Left hindlimb (tissue), 1 donor: ENCODE measurements at places on chromosomes 7 and 10.

GRCh38 chr7:152583006-152583405, 92.9 kb downstream of the XRCC2 start:
- DNase-seq, result no peak

GRCh38 chr10:15567952-15568351, 151.8 kb downstream of the ITGA8 start:
- DNase-seq, result no peak

GRCh38 chr10:61354401-61354975, 98.7 kb downstream of the TMEM26 start:
- no peak for DNase-seq

DNA sequence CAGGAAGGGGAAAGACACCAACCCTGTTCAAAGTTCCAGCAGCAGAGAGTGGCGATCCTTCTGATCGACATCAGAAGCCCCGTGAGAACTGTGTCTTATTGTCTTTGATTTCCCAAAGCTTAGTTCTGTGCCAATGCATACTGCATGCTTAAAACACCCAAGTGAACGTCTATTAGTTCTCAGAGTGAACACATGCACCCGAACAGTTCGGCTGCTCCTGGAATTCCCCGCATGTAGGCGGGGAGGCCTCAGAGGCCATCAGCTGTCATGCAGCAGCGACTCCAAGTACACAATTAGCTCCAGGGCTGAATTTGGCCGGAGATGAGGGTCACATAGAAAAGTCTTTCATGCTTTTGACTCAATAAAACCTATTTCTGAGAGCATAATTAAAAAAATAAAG, 276.9 kb downstream of the ZMYND11 start:
- DNase-seq, result no peak

DNA sequence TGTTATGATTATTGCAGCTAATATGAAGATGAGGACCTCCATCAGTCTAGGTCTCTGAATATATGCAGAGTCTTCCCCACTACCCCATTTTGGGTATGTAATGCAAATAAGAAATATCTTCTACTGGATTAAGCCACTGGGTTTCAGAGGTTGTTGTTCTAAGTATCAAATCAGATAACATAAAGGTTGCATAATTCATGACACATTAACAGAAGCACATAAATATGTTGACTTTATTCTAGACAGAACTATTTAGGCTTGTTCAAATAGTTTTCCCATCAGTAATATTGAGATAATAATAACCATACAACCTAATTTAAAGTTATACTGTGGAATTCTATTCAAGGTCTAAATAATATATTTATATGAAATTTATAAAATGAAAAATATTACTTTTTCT, 157.1 kb downstream of the ETV1 start:
- DNase-seq, result no peak

- DNase-seq, result no peak
These were observed 25.2 kb upstream of the FIGNL1 start for GRCh38 chr7:50475340-50475739.

DNA sequence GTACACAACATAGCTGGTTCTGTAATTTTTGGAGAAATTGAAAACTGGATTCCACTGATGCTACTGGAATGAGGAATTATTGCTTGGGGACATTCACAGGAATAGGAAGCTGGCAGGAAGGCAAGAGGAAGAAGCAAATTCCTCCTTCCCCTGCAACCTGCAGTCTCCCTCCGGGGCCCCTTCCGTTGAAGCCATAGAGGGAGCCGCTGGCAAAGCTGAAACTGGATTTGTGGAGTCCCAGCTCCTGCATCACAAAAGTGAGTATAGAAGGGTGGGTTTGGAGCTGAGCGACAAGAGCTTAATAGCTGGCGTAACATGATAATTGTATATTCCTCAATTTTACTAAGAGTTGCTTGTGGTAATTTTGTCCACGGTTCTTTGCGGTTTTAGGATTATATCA, 190.8 kb downstream of the ADRA2A start:
- no peak for DNase-seq

DNA sequence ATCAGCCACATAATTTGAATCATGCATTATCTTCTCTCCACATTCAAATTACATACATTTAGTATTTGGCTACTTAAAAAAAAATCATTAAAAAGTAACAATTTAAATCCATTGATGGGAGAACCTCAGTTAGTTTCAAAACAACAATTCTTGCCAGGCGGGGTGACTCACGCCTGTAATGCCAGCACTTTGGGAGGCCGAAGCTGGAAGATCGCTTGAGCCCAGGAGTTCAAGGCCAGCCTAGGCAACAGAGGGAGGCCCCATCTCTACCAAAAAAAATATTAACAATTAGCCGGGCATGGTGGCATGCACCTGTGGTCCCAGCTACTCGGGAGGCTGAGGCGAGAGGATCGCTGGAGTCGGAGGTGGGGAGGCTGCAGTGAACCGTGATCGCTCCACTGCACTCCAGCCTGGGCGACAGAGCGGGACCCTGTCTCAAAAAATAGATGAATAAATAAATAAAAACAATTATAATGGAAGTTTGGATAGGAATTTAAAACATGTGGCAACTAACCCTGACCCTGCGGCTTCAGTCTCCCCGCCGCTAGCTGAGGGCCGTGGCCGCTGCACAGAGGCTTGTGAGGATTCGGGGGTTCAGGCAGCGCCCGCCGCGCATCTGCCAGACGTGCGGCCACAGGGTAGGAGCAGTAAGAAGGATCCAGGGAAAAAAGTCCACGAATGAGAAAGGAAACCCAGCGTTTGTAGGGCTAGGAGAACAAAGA, 1.1 kb upstream of the CSGALNACT2 start:
- no peak for DNase-seq

DNA sequence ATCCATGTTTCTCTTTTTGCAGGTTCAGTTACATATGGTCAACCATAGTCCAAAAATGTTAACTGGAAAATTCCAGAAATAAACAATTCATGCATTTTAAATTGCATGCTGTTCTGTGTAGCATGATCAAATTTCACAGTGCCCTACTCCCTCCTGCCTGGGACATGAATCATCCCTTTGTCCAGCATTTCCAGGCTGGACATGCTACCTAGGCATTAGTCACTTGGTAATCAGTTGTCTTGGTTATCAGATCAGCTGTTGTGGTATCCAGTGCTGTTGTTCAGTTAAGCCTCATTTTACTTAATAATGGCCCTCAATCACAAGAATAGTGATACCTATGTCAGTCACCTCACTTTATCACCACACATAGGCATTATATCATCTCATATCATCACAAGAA, 7.3 kb upstream of the PNLIP start:
- DNase-seq, result no peak

- DNase-seq, result no peak
These were observed 147.1 kb downstream of the WDR11 start for GRCh38 chr10:120998251-120998650.

DNA sequence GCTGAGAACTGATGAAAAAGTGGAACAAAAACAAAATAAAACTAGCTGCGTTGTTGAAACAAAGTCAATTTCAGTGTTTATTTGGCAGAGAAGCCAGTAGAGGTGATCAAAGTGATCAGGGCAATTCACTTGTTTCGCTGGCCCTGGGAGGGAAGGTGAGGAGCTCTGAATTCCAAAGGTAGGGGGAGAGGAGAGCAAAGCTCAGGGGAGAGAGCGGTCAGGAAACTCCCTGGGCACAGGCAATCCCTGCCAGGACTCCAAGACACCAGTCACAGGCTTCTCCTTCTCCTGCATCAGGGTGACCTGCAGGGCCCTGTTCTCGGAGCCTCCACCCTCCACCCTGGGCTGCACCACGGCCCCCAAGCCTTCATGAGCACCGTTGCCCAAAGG, 6.8 kb upstream of the KIAA1217 start:
- no peak for DNase-seq

DNA sequence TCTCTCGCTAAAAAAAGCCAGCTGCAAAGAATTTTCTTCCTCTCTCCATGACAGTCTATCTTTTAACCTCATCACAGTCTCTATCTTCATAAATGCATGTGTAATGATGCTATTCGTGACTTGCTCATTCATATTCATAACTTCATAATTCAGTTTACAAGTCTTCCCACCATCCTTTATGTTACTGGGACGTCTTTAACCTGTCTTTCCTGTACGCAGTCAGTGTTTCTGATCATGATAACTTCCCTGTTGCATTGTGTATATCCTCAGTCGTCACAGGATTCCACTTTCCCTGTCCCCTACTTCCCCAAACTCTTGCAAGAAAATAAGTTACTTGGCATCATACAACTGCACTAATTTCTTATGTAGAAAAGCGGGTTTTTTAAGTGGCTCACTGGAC, 165.6 kb upstream of the ASAH2 start:
- DNase-seq, result no peak

DNA sequence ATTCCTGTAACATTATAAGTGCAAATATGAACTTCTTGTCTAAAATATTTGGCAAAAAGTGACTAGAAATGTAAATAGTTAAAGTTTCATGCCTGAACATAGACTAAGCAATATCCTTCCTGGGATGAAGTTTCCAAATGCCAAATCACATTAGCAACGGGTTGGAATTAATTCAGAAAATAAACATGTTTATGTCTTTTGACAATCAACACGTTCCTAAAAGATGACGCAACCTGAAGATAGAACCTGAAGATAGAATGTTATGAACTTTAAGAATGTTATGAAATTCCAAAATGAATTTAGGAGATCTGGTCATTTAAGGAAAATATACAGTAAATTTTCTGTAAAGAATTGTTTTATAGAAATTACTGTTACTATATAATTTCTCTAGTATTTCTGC, 9.2 kb downstream of the LAMB4 start:
- no peak for DNase-seq

DNA sequence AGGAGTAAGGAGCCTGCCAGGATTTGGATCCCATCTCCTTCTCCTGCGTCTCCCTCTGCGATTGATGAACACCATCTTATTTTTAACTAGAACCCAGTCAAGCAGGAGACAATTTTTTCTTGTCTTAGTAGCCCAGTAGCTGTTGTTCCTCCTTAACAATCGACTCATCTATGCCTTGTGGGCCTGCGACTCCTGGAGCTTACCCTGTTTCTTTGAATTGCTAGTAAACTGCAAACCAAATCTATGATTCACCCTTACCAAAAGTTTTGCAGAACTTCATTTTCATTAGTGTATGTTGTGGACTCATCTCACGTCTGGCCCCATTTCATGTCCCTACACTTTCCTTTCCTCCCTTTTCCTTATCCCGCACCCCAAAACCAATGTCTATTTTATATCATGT, 37.7 kb downstream of the TRIL start:
- DNase-seq, result no peak

- no peak for DNase-seq
These were observed 26.8 kb upstream of the C10orf53 start for GRCh38 chr10:49652421-49653272.

GRCh38 chr10:59384761-59385160, 22.4 kb upstream of the FAM13C start:
- DNase-seq, result no peak

GRCh38 chr7:153934629-153935028, 117.6 kb upstream of the DPP6 start:
- DNase-seq, result no peak

DNA sequence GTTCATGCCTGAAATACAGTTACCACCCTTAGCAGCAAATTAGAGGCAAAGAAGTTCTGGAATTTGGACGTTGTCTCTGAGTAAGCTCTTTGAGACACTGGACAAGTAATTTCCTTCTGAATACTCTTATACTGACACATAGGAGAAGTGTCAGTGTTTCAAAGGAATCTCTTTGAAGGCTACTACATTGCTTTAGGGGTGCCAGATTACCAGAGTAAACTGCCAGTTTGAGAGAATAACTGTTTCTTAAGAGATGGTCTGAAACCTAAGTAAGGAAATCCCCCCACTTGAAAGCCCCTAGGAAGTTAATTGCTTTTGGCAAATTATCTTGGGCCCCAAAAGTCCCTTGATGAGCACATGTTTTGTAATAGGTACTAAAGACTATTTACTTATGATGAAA, 3.4 kb downstream of the FAS start:
- DNase-seq, result no peak

DNA sequence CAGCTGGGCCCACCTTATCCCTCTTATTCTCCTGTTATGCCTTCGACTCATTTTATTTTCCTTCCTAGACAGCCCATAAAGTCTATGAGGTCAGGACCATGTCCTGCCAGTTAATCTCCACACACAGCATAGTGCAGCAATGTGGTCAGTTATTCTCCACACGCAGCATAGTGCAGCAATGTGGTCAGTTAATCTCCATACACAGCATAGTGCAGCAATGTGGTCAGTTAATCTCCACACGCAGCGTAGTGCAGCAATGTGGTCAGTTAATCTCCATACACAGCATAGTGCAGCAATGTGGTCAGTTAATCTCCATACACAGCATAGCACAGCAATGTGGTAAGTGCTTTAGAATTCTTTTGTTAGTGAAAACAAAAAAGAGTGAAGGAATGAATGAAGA, 77.8 kb downstream of the TEX36 start:
- DNase-seq, result no peak

- peak; percentile 76 for DNase-seq
These were observed 47.6 kb upstream of the ITGB1 start for GRCh38 chr10:33005322-33006301.

DNA sequence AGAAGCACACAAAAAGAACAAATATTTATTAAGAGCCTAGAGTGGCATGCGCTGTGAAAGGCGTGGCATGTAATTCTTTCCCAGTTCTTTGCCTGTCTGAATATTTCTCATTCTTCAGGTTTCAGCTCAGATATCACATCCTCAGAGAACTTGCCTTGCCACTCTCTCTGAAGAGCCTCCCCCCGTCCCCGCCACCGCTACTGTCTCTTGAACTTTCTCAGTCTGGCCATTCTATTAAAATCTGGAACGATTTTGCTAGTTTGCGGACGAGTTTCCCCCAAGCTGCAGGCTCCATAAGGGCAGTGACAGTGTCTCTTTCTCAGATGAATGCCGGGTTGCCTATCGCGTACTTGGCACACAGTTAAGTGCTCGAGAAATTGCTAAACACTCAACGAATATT, 787 bp upstream of the PLEKHA1 start:
- peak; percentile 41 for DNase-seq

GRCh38 chr10:3568392-3568791, 216.6 kb downstream of the KLF6 start:
- no peak for DNase-seq

DNA sequence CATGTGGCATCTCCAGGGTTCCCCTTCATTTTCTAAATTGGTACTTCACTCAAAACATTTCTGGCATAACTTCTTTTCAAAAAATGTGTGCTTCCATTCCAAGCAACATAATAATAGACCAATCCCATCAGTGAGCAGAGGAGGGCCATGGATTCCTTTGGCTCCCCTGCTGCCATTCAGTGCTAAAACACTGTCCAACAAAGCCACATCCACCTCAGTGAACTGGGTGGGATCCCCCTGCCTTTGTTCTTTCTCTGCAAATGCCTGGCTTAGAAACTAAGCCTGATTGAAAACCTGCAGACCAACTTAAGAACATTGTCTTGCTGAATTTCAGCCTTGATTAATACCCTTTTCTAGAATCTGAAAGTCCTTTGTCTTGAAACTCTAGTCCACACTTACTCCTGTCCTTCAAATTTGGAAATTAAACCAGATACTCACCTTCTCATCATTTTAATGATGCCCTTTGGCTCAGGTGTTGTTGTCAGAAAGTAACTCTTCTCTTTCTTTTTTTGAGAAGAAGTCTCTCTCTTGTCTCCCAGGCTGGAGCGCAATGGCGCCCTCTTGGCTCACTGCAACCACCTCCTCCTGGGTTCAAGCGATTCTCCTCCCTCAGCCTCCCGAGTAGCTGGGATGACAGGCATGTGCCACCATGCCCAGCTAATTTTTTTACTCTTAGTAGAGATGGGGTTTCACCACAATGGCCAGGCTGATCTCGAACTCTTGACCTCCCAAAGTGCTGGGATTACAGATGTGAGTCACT, 132.3 kb downstream of the PLXNA4 start:
- no peak for DNase-seq

GRCh38 chr10:86647773-86648703, 6.3 kb upstream of the OPN4 start:
- no peak for DNase-seq
